Stimulated activated effector memory CD8-positive, alpha-beta T cell treated with anti-CD3 and anti-CD28 coated beads, Interleukin-12 subunit alpha, Interleukin-12 subunit beta, amount 100 ng/mL, for 72 hours (primary cell): ENCODE measurements at places on chromosomes 6 and 20.

DNA sequence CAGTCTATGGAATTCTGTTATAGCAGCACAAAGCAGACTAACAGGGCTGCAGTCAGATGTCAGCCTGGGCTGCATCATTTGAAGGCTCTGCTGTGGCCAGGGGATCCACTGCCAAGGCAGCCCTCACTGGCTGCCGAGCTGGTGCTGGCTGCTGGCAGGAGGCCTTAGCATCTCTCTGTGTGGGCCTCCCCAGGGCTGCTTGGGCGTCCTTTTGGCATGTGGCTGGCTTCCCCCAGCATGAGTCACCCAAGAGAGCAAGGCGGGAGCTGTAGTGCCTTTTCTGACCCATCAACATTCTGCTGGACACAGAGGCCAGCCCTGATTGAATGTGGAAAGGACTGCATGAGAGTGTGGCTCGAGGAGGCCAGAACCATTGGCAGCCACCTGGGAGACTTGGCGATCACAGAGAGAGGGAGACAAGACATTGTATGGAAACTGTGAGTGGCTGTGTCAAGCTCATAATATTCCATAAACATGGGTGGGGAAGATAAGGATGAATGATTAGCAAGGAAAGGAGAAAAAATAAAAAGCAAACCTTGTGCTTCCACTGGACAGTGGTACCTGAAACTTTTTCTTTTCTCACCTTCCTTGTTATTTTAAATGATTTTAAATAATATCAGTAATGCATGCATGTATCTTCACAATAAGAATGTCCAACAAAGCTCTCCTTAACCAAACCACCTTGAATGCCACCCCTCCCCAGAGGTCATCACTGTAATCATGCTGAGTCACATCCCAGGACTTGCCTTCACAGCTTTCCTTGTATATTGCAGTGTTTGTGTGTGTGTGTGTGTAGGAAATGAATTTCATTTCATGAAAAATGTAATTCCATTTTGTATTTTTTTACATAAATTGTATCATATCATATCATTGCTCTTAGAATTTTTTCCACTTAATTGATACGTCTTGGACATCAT lies 55.0 kb upstream of the VSX1 start:
- DNase-seq, result no peak

DNA sequence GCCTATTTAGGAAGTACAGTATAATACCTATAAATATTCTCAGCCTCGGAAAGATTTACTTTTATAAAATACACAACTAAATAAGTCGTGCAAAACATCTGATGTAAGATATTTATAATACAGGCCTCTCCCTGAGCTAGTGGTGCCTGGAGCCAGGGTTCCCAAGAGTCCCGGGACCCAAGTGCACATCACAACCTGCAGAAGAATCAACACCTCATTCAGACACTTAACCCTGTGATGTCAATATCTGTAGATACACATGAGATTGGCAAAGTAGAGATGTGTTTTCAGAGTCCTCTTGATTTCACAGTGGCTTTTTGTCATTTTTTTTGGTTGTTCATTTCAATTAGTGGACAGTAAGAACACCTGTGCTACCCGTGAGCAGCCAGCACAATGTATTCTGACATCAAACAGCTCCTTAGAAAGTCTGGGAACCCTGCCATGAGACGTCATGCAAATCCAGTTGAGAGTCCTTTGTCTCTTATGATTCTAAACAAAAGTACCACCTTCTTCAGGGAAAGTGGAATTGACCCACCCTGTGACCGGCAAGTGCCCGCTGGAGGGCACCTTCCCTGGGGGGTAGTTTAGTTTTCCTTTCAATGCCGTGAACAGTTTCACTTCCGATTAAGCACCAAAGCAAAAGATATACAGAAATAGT lies 101.6 kb downstream of the DACT2 start:
- no peak for DNase-seq

GRCh38 chr6:10409233-10409721 lies 5.6 kb downstream of the TFAP2A start:
- no peak for DNase-seq

- DNase-seq, result no peak
Observed at GRCh38 chr20:15375836-15376235, 1038.4 kb upstream of the FLRT3 start.

- DNase-seq, result no peak
Observed at GRCh38 chr20:7818477-7818876, 121.8 kb downstream of the HAO1 start.

DNA sequence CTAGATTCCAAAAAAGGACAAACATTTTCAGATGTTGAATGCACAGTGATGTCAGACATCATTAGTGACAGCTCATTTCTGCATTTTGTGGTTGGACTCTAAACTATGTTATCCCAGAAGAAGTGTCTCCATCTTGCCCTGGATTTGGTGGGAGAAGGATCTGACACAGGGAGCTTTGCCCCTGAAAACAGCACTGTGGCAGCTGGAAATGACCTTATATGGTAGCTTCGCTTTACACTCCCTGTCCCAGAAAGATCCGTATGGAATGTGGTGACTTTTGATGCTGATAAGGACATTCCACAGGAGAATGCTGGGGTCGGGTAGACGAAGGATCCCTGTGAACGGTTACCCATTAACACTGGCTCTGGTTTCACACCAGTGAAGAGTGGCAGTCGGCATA lies 87.2 kb upstream of the EDN1 start:
- no peak for DNase-seq

GRCh38 chr20:227439-228105 lies 514 bp downstream of the DEFB129 start:
- no peak for DNase-seq

- no peak for DNase-seq
Observed at GRCh38 chr6:4446982-4447381, 311.6 kb upstream of the ECI2 start.

- DNase-seq, result no peak
Observed at GRCh38 chr6:158488065-158488464, 71.8 kb upstream of the TMEM181 start.

- no peak for DNase-seq
Observed at GRCh38 chr6:116948533-116949304, 71.7 kb downstream of the RFX6 start.

DNA sequence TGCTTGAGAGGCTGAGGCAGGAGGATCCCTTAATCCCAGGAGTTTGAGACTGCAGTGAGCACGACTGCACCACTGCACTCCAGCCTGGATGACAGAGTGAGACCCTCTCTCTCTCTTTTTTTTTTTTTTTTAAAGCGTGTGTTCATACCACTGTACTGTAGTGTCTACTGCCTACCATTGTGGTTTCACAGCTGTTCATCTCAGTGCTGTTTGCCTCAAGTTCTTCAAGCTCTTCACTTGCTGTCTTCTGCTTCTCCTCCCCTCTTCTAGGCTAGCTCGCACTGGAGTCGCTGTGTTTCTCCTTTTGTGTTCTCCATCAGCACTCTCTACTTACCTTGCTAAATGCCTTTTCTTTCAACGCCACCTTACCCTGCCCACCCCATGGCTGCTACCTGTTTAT lies 7.4 kb downstream of the FOXO3 start:
- DNase-seq, result no peak

GRCh38 chr6:88367248-88367647 lies 201.1 kb upstream of the CNR1 start:
- DNase-seq, result no peak

GRCh38 chr20:9290331-9290730 lies 221.4 kb downstream of the PLCB4 start:
- DNase-seq, result no peak

GRCh38 chr6:88445188-88445965 lies 279.2 kb upstream of the CNR1 start:
- no peak for DNase-seq

GRCh38 chr6:30007132-30007764 lies 53.8 kb upstream of the POLR1H start:
- no peak for DNase-seq

DNA sequence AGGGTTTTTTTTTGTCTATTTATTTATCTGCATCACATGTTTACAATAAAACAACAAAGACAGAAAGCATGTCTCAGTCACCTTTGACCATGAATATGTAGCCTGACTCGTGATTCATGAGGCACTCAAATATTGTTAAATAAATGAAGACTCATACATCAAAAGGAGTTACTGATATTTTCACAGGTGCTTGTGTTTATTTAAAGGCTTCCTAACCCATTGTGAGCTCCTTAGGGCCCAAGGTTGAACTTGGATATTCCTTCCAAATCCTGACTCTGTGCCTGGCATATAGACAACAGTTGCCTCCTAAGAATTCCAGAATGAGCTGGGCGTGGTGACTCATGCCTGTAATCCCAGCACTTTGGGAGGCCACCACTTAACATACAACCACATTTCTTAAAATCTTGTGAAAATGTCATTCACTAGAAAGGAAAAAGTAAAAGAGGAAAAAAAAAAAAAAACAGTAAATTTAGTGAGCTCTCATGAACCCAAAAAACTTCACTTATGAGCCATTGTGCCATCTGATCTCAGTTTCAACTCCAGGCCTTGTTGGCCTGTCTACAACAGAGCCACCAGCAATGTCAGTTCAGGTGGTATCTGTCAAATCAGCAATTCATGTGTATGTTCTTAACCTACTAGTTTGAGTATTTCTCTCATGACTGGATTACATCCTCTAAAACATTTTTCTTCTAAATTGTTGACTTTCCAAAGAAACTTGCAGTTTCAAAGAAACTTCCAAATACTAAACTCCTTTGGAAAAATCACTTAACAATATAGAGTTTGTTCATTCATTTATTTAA lies 162.7 kb upstream of the MARCKS start:
- no peak for DNase-seq
